HT1080 (cell line): ENCODE measurements at places on chromosomes 12 and 14.

DNA sequence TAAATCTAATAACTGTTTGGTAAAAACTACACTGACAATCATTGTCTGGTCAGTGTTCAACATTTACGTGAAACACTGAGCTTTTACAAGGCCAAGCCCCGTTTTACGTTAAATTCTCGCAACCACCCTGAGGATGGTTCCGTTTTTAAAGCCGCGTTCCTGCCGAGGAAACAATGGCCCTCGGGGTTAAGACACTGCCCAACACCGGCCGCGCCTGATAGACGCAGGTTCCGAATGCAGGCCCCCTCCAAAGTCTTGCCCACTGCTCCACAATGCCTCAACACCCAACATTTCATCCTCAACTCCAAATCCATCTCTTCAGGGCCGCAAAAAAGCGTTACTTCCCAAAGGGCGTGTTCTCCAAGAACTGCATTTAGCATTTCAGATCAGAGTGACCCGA is 953 bp upstream of the SNRPF start:
- no peak for DNase-seq

DNA sequence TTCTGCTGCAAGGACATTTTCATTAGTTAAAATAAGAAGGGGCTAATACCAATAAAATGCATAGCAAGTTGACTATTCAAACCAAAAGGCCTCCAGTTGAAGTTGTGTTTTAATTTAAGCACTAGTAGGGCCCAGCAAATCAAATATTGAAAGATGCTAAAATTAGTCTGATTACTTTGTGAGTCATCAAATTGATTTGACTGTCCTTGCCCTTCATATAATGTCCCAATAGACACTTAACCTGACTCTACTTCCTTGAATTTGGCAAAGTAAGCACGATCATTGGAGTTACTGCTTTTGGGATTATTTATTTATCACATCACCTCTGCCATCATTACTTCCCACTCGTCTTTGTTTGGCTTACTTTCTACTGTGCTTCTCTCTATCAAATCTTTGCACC is 798.5 kb downstream of the DIO2 start:
- no peak for DNase-seq

DNA sequence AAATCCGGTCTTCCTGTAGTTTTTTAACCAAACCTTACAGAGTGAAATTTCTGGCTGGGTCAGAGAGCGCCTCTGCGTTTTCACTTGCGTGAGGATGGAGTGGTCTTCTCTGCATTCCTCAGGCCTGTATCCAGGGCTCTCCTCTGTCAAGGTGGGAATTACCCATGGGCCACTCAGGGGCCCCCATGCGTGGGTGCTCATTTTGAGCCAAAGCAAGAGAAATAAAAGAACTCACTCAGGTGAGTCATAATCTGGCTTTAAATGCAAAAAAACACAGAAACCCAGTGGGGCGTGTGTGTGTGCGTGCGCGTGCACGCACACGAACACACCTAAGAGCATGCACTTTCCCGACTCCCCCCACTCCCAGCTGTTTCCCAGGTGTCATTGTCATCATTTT is 104.0 kb upstream of the PWP1 start:
- DNase-seq, result no peak

GRCh38 chr12:53044052-53044581 is 5.7 kb upstream of the TNS2 start:
- DNase-seq, result no peak

GRCh38 chr14:54267172-54267571 is 129.6 kb upstream of the CDKN3 start:
- no peak for DNase-seq

DNA sequence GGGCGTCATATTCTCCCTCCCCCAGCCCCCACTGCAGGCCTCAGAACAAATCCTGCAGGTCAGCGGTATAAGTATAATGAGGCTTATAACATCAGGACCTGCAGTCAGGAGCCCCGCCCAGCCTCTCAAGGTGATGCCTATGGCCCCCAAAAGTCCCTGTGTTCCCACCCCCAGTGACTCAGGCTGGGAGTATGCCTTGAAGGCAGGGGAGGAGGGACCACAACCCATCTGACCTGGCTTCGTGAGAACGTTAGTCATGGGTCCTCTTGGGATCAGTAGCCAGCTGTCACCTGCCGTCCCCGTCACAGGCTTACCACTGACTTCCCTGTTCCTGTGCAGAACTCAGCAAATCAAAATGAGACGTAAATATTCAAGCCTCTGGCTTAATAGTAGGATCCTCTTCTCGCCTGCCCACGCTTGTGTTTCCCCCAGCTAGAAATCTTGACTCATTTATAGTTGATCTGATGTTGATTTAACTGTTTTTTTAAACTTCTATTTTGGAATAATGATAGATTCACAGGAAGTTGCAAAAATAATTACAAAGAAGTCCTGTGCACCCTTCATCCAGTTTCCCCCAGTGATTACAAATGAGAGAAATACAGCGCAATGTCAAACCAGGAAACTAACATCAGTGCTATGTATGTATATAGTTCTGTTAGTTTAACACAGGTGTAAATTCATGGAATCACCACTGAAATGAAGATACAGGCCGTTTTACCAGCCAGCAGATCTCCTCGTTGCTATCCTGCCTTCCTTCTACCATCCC is 107.5 kb downstream of the ADGRD1 start:
- DNase-seq, result no peak

- DNase-seq, result no peak
Measured at GRCh38 chr14:39036760-39037159, 66.3 kb downstream of the SEC23A start.
